ENCODE measurements at places on chromosomes 12 and 14. TPM values are rescaled to one million over a fixed set of nuclear protein-coding genes. Genes with fewer than 3 reads are reported as not detected.

DNA sequence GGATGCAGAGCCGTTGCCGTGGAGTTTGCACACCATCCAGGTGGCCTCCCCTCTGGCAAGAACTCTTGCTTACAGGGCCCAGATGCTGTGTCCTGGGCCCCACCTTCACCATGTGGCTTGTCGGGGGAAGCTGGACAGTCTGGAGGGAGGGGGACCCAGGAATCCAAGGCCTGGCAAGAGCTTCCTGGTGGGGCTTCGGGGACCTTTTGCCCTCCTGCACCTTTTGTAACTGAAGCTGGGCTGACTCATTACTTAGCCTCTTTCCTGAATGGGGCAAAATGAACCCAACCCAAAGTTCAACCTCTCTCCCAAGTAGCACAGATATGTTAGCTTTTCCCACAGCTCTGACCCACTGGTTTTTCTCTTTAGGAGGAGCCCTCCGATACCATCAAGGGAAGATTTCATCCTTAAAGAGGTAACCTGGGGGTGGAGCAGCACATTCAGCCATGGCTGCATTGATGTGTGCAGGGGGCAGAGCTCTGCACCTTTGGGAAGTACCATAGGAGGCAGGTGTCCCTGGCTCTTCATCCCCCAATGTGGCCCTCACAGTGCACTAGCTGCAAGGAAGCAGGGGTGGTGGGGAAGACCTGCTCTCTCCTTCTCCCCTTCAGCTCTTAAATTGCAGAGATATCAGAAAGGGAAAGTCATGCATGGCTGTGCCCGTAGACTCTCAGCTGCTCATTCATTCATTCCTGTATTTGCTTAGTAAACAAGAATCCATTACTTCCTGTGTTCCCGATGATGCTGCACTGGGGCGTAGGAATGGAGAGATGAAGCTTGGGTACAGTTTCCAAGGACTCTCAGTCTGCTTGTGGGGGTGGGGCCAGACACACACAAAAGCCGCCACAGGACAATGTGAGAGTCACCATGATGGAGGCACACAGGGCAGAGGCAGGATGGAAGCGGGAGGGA lies 13.0 kb downstream of the MVK start:
- peaks cover 27% of the 10 kb centered on the region for H3K36me3 ChIP-seq
- no peak overlapping the region for H3K4me3 ChIP-seq
- no peaks in the 10 kb centered on the region for H3K4me1 ChIP-seq
- H3K27ac ChIP-seq = no peak overlapping the region

DNA sequence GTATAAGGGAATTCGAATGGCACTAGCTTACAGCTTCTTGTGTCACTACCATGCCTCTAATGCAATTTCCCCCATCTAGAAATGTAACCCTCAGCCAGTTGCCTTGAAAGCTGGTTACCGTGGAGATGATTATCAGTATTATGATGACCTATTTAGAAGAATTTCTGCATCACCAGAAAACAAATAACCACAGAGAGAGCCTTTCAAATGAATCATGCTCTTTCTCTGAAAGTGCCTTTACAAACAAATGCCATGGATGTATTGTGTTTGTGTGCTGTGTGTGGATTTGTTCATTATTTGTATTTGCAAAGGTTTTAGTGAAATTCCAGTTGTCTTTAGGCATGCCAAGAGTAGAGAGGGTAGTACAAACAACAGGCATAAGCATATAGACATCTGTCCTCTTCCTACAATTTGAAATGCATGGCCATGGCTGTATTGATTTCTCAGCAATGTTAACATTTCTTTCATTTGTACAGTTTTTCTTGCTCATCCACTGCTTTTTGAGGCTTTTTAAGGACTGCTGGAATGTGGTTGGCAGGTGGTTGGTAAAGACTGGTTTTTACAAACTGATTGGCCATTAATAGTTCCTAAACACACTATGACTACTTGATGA lies 266.5 kb downstream of the PAWR start:
- no peak overlapping the region for H3K4me3 ChIP-seq
- H3K36me3 ChIP-seq = no peaks in the 10 kb centered on the region
- peak; percentile 61 for DNase-seq
- H3K27me3 ChIP-seq = no peaks in the 10 kb centered on the region
- peak overlapping the region; percentile 57 for H3K27ac ChIP-seq
- peaks cover 48% of the 10 kb centered on the region for H3K4me1 ChIP-seq

GRCh38 chr14:89810101-89810500 lies 144.4 kb downstream of the EFCAB11 start:
- H3K4me3 ChIP-seq = no peak overlapping the region
- no peak overlapping the region for H3K27ac ChIP-seq
- no peaks in the 10 kb centered on the region for H3K36me3 ChIP-seq
- DNase-seq = no peak

GRCh38 chr12:124087266-124088051 lies 114.4 kb downstream of the ZNF664 start:
- H3K4me3 ChIP-seq = no peak overlapping the region
- no peak overlapping the region for H3K27ac ChIP-seq
- no peaks in the 10 kb centered on the region for H3K4me1 ChIP-seq

- H3K27ac ChIP-seq = no peak overlapping the region
- no peaks in the 10 kb centered on the region for H3K36me3 ChIP-seq
- no peak for DNase-seq
- H3K27me3 ChIP-seq = no peaks in the 10 kb centered on the region
- H3K4me3 ChIP-seq = no peak overlapping the region
Measured at GRCh38 chr12:123077298-123078119, 73.4 kb downstream of the PITPNM2 start.

GRCh38 chr12:131223791-131224225 lies 270.1 kb downstream of the ADGRD1 start:
- no peaks in the 10 kb centered on the region for H3K4me1 ChIP-seq
- H3K27me3 ChIP-seq = peaks cover 7% of the 10 kb centered on the region
- H3K27ac ChIP-seq = no peak overlapping the region
- DNase-seq = no peak
- H3K36me3 ChIP-seq = no peaks in the 10 kb centered on the region

DNA sequence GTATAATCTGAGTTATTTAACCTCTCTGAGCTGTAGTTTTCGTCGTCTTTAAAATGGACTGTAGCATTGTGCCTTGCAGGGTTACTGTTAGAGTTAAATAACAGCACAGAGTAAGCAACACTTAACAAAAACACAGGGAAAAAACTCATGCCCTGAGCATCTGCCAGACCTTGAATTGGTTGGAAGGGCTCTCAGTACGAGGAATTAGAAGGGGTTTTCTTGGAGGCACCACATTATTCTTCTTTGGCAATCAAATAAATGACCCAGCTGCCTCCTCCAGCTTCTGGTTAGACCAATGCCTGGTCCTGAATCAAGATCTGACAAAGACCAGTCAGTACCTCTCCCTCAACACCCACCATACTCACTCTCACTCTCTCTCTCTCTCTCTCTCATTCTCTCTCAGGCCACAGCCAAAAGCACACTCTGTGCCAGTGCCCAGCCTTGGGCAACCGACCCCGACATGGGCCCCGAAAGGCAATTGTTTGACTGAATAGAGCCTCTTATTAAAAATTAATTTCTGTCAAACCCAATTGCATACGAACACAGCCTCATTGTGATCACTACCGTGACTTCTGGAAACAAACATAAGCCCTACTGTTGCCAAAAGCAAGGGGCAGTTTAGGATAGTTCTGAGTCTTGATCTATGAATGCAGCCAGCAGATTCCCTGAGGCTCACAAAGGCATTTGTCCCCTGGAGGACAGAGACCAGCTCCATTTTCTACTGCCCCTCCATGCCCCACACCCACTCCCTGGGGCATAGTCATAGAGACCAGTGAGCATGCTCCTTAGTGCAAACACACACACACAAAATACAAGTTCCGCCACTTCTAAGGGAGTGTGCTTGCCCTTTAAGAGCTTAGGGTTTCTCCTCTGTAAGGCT lies 23.9 kb downstream of the DUSP6 start:
- H3K4me3 ChIP-seq = no peak overlapping the region
- no peak overlapping the region for H3K27ac ChIP-seq
- no peak for DNase-seq
- peaks cover 33% of the 10 kb centered on the region for H3K4me1 ChIP-seq
- H3K27me3 ChIP-seq = no peaks in the 10 kb centered on the region

GRCh38 chr12:68450947-68451260 lies 118.7 kb upstream of the MDM1 start:
- no peaks in the 10 kb centered on the region for H3K27me3 ChIP-seq
- peak overlapping the region; percentile 72 for H3K27ac ChIP-seq
- peak; percentile 39 for DNase-seq
- peaks cover 51% of the 10 kb centered on the region for H3K4me1 ChIP-seq
- H3K36me3 ChIP-seq = no peaks in the 10 kb centered on the region

DNA sequence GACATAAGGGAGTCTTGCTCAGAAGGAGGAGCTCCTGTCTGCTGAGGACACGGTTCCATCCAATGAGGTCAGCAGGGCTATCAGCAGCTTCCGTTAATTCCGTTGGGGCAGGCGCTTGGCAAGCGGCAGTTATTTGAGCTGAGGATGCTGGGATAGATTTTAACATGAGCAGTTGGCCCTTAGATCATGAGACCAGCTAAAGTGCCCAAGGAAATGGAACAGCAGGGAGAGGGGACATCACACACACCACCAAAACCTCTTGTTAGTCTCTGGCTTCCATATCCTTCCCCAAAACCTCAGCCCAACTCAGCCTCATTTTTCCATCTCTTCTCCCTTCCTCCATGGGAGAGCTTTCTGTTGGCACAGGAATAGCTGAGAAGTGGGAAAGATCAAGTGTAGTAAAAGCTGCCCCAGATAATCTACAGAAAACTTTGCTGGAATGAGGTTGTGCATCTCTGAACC lies 138.7 kb upstream of the PZP start:
- no peak overlapping the region for H3K4me3 ChIP-seq
- H3K27ac ChIP-seq = no peak overlapping the region
- H3K27me3 ChIP-seq = no peaks in the 10 kb centered on the region
- no peak for DNase-seq

- H3K4me3 ChIP-seq = no peak overlapping the region
- H3K4me1 ChIP-seq = no peaks in the 10 kb centered on the region
- no peak overlapping the region for H3K27ac ChIP-seq
- no peaks in the 10 kb centered on the region for H3K27me3 ChIP-seq
- DNase-seq = no peak
Measured at GRCh38 chr14:73168274-73168673, 32.0 kb downstream of the PSEN1 start.

GRCh38 chr14:85416771-85417170 lies 113.2 kb upstream of the FLRT2 start:
- no peak overlapping the region for H3K27ac ChIP-seq
- no peak for DNase-seq
- no peaks in the 10 kb centered on the region for H3K27me3 ChIP-seq
- H3K4me3 ChIP-seq = no peak overlapping the region
- no peaks in the 10 kb centered on the region for H3K36me3 ChIP-seq
- no peaks in the 10 kb centered on the region for H3K4me1 ChIP-seq

- no peak for DNase-seq
- no peak overlapping the region for H3K27ac ChIP-seq
- no peaks in the 10 kb centered on the region for H3K27me3 ChIP-seq
- no peaks in the 10 kb centered on the region for H3K4me1 ChIP-seq
- no peak overlapping the region for H3K4me3 ChIP-seq
Measured at GRCh38 chr14:77849711-77850110, 49.8 kb downstream of the ADCK1 start.

GRCh38 chr14:92527721-92528120 lies 14.1 kb downstream of the RIN3 start:
- DNase-seq = no peak
- peaks cover 11% of the 10 kb centered on the region for H3K4me1 ChIP-seq
- no peak overlapping the region for H3K4me3 ChIP-seq
- no peaks in the 10 kb centered on the region for H3K27me3 ChIP-seq
- no peak overlapping the region for H3K27ac ChIP-seq
- no peaks in the 10 kb centered on the region for H3K36me3 ChIP-seq

DNA sequence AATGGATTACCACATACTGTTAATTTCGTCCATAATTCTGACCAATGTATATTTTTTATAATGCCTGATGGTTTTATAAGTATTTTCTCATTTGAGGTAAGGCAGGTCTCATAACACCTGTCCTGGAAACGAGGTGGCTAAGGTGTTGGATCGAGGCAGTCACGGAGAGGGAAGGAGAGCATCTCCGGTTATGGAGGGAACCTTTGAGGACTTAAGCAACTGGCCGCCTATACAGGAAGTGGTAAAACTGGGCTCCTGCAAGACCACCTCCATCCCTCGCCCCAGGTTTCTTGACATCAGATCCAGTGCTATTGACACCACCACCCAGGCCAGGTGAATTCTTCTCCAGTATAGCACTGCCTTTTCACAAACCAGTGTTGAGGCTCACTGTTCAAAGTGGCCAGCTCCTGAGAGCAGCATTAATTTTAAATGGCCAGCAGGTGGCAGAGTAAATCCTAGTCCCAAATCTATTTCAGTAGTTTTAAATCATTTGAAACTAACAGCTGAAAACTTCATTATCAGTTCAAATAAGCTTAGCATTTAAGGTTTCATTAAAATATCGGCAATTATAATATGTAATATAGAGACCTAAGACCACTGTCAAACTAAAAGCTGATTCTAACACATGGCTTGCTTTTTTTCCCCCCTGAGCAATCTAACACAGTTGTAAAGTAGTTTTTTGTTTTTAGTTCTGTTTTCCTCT lies 100.8 kb downstream of the PPM1A start:
- H3K27me3 ChIP-seq = no peaks in the 10 kb centered on the region
- H3K36me3 ChIP-seq = no peaks in the 10 kb centered on the region
- no peak overlapping the region for H3K4me3 ChIP-seq
- no peaks in the 10 kb centered on the region for H3K4me1 ChIP-seq
- H3K27ac ChIP-seq = no peak overlapping the region
- DNase-seq = peak; percentile 20

DNA sequence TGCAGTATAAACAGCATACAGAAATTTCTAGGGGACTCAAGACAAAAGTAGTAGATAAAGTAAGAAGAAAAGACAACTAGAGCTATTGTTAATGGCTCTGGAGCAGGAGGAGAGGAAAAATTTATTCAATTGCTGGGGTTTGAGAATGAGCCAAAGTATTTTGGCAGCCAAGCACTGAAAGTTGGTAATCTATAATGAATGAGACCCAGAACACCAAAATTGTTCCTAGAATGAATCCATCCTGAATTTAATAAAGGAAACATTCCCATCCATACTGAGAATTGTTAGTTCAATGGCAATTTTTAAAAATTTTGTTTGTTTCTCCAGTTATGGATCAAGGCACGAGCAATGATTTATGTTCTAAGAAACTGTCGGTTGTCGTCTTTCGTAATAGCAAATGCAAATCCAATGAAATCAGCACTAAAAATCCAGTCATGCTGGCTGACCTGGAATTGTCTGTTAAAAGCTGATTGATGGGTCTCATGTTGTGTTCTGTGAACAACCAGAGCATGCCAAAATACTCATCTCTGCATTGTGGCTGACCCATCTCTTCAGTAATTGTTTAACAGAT lies 170.9 kb upstream of the LMNTD1 start:
- no peaks in the 10 kb centered on the region for H3K36me3 ChIP-seq
- peaks cover 17% of the 10 kb centered on the region for H3K4me1 ChIP-seq
- DNase-seq = peak; percentile 59
- H3K4me3 ChIP-seq = no peak overlapping the region
- peak overlapping the region; percentile 41 for H3K27ac ChIP-seq
- H3K27me3 ChIP-seq = no peaks in the 10 kb centered on the region

- H3K4me3 ChIP-seq = no peak overlapping the region
- H3K4me1 ChIP-seq = peaks cover 19% of the 10 kb centered on the region
- no peak for DNase-seq
- H3K27ac ChIP-seq = no peak overlapping the region
Measured at GRCh38 chr12:57724003-57724935, 14.3 kb downstream of the AGAP2 start.

Gene EIF2S3B
- 2.6 TPM for total RNA-seq

Gene LBHD2
- not detected for total RNA-seq

Gene SMCO3
- total RNA-seq = 0.11 TPM
